Glutamatergic neuron (in vitro differentiated cells): ENCODE measurements at places on chromosomes 1 and 21.

DNA sequence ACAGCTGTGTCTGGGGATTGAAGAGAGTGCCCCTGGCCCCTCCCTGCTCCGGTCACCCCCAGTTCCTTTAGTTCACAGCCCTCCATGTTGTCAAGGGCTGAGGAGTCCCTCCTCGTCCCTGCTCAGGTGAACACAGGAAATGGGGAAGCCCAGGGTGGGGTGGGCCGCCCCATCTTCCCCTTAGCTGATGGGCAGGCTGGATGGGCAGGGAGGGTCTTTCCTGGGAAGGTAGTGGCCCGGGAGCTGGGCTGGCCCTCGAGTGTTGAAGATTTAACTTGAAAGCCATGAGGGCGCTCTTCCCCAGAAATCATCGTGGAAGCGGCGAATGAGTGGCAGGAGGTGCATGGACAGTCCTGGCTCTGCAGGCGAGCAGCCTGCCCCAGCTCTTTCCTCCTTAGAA is 18.3 kb upstream of the NPHP4 start:
- no peak for DNase-seq

DNA sequence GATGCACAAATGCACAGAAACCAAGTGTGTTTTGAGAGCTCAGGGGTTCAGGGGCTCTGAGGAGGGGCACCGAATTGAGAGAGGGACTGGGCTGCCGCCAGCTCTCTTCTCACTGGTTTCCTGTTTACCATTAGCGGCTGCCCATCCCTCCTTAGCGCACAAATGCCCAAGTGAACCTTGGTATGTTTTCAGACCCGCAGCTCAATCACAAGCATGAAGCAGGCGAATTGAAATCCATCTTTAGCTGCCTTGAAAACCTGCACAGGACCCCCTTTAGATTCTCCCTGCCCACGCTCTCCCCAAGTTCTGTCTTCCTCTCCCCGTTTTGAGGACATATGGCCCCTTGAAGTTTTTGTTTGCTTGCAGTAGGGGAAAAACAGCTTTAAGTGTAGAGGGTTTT is 61.1 kb upstream of the ACOT11 start:
- DNase-seq = no peak

DNA sequence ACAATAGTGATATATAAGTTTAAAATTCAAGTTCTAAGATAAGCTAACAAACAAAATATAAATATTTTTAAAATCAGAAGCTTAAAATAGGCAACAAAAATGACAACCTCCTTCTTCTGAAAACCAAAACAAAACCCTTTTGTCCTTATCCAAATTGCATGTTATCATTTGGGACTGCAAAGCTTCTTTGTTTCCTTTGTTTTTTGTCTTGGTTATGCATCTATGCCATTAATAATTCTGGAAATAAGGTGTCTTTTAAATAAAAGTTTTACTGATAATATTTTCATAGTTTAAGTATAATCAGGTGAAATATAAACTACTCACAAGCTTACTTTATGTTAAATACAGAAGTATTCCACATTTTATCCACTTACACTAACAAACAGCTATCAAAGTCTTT is 20.5 kb downstream of the ADSS2 start:
- DNase-seq = no peak

- no peak for DNase-seq
Observed at GRCh38 chr1:198528364-198528763, 12.1 kb downstream of the ATP6V1G3 start.

- no peak for DNase-seq
Observed at GRCh38 chr1:8456991-8457390, 139.1 kb downstream of the SLC45A1 start.

DNA sequence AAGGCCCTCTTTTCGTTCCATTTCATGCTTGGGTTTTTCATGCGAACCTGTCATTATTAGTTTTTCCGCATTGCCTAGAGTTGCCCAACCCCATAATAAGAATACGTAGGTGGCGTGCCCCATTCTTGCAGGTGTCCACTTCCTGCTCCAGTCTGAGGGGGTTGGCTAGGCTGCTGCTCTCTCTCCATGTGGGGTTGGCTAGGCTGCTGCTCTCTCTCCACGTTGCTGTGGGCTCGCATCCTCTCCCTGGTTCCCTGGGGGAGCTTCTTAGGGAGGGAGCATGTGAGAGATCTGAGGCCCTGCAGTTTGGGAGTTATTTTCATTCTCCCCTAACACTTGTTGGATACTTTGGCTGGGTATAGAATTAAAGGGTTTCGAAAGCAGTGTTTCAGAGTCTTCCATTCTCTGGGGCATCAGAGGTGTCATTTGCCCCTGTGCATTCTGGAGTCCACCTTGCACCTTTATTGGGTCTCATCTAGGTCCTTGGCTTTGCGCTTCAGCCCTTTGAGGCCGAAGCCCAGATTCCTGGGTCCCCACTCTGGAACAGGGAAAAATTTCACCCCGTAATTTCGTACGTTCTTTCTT is 8.6 kb downstream of the C1orf35 start:
- no peak for DNase-seq

DNA sequence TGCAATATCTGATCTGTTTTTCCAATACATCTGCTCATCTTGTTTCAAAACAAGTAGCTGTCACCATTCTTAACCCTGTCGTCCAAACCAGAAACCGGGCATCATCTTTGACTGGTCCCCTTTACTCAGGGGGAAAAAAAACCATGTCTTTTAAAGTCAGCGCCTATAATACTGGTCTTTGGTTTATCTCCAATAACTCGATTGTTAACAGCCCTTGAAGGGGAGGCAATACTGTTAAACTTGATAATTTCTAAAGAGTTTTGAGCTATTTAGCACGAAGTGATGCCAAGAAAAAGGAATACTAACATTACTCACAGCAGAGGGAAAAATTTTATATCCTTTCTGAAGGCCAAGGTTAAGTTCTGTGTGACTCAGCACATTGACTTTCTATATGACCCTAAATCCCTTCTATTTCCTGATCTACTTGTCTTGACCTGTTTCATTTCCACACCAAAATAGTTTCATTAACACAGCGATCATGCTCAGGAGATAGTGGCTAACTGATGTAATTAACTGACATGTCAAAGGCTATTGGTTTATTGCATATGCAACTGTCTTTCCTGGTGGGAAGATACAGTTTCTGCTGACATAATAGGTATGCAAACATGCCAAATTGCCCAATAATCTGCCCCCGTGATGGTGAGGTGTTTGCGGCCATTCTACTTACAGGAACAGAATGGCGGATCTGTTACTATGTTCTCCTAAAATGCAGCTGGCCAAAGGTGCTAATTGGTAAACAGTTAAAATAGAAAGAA is 59.1 kb downstream of the NFIA start:
- no peak for DNase-seq

DNA sequence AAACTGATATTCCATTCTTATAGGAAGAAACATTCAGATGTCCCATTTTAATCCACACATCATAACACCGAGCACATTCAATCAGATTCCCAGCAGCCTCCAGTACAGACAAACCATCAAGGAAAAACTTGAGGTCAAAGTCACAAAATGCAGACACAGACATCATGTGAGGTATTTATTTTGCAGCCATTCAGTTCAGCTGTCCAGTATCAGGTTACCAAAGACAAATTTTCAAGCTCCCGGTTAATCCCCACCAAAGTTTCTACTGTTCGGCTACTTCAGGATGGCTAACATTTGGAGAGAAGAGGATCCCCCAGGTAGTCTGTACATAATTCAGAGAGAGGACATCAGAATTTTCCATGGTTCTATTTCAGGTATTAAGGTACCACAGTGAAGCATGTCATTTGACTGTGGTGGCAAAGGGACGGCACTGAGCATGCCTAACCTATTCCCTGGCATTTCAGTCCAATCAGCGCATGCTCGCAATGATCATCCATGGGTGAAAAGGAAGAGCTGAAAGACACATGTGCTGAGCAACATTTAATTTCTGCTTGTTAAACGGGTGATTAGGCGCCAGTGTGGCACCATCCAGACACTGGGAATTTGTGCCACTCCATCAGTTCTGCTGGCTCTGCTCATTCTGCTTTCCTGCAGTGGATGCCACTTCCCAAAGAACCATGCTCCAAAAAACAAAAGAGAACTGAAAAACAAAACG is 13.6 kb upstream of the NDC1 start:
- no peak for DNase-seq

GRCh38 chr1:62401034-62401760 is 35.7 kb upstream of the USP1 start:
- DNase-seq = no peak

DNA sequence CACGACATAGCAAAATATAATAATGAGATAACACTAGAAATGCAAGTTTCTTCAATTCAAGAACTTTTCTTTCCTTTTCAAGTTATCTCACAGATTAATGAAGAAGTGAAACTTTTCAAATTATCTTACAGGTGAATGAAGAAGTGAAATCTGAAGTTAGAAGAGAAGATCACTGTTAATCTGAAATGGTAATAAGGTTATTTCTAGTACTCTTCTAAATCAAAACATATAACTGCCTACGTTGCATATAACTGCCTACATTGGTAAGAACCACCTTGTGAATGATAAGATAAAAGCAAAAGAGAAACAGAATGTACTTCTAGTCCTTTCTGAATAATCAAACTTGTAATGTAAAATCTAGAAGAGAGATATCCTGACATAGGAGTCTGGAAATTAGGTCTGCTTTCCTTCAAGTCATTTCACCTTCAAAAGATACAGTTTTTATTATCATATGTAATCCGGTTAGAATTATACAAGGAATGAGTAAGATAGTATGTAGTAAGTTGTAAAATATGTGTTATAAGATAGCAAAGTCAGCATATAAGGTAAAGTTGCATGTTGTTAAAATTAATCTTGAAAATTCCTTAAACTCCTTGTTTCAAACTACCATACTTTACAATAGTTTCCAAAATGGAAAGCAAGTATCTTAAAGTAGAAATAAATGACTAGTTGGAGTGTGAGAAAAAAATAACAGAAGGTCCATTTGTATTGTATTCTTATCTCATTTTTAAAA is 522.4 kb upstream of the ZRANB2 start:
- DNase-seq = no peak

- no peak for DNase-seq
Observed at GRCh38 chr1:16982902-16983301, 2.5 kb upstream of the MFAP2 start.

GRCh38 chr1:23554127-23554480 is 5.2 kb downstream of the ID3 start:
- no peak for DNase-seq

DNA sequence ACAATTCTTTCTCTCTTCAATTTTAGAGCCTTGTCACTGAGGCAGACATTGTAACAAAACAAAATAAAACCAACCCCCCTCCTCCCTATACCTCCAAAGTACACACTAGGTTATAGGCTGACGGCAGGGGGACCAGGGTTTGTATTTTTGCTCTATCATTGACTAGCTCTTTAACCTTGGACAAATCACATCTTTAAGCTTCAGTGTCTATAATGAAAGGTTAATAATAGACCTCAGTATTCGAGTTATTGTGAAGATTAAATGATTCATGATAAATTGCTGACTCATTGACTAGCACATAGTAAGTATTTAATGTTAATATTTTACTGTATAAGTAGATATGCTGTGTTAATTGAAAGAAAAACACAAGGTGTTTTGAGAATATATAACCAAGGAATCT is 1267.6 kb upstream of the ADGRL2 start:
- DNase-seq = no peak

DNA sequence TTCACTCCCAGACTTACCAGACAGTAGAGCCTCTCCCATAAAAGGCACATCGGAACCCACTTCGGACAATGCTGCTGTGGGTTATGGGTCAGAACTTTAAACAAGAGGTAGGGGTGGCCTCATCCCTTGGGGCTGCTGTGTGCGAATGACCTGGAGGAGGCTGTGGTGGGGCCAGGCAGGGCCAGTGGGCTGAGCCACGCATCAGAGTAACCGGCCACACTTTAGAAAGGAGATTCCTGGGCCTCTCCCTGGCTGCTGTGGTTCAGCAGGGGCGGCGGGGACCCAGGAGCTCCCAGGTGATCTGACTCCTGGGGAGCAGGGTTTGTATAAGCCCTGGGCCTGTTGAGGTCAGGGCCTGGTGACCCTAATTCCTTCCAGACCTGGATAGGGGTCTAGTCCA is 110.2 kb upstream of the C1orf174 start:
- DNase-seq = no peak

- no peak for DNase-seq
Observed at GRCh38 chr1:10538646-10539355, 64.1 kb downstream of the PEX14 start.

GRCh38 chr21:42565886-42566523 is 52.4 kb downstream of the SLC37A1 start:
- peak; percentile 3 for DNase-seq

DNA sequence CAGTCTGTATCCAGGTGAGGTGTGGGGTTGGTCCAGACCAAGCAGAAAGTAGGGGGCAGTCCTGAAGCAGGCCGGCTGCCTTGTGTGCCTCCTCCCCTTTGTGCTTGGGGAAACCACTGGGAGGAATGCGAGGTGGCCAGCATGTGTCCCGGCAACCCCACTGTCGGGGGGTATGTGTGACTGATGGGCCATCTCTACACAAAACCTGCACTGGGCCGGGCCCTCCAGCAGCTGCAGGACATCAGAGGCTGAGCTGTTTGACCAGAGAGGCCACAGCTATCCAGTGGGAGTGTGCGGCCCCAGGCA is 33.3 kb downstream of the TMEM51 start:
- no peak for DNase-seq
